Activated CD8-positive, alpha-beta T cell treated with anti-CD3 and anti-CD28 coated beads, Interleukin-2, amount 10 ng/mL, durations not matched to agents 7 days and 5 days (primary cell): ENCODE measurements at places on chromosomes 2 and 18. TPM values are rescaled to one million over a fixed set of nuclear protein-coding genes. Genes with fewer than 3 reads are reported as not detected.

The TSGA10 gene
- total RNA-seq, result 6.9 TPM

The ZSWIM2 gene
- not detected for total RNA-seq

The SERPINB3 gene
- not detected for total RNA-seq

The CFAP53 gene
- 0.29 TPM for total RNA-seq

The PAPOLG gene
- 17.3 TPM for total RNA-seq

The ITGA4 gene
- total RNA-seq, result 144 TPM

The SPC25 gene
- 58.3 TPM for total RNA-seq
